ENCODE measurements at places on chromosomes 7 and 10. TPM values are rescaled to one million over a fixed set of nuclear protein-coding genes. Genes with fewer than 3 reads are reported as not detected.
A peak's percentile ranks its signal among the peaks of the same experiment; 100 is the strongest.

- no peak for DNase-seq
These were observed 21.7 kb downstream of the RSU1 start for GRCh38 chr10:16795410-16796073.

The HTR5A gene
- not detected for total RNA-seq

The MEIG1 gene
- not detected for total RNA-seq

The GLCCI1 gene
- total RNA-seq, result 8.2 TPM

The COL13A1 gene
- total RNA-seq, result 6.7 TPM

- DNase-seq, result no peak
These were observed 10.6 kb downstream of the DBF4 start for GRCh38 chr7:87886875-87887274.

The DNAJC12 gene
- total RNA-seq, result 3.7 TPM

DNA sequence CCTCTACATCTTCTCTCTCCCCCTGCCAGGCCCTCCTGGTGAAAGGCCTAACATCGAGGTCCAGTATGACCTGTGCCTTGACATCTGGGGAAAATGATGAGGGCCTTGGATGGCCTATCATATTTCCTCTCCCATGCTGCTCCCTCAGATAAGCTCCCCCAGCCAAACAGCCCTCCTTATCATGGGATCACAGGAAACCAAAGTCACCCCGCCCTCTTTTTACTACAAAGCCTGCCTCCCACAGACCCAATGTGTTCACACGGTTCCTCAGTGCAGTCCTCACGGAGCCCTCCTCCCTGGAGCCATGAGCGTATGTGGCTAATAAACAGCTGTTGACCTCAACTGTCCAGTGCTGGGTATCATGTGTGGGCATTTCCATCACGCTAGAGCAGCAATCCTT is 32.0 kb downstream of the C10orf90 start:
- no peak for DNase-seq

DNA sequence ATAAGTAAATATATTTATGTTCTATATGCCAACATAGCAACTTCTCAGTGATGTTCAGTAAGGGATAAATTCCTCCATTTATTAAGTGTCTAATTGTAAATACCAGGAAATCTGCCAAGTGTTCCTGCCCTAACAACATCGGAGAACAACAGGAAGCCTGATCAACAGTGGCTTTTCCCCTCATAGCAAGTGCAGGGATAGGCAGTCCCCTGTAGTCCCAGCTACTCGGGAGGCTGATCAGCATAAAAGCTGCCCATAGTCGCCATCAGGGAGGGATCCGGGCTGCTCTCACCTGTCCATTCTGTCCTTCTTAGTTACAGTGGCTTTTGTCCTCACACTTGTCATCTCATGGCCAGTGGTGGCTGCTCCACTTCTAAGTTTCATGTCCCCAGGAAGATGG is 141.3 kb downstream of the IDE start:
- DNase-seq, result no peak

DNA sequence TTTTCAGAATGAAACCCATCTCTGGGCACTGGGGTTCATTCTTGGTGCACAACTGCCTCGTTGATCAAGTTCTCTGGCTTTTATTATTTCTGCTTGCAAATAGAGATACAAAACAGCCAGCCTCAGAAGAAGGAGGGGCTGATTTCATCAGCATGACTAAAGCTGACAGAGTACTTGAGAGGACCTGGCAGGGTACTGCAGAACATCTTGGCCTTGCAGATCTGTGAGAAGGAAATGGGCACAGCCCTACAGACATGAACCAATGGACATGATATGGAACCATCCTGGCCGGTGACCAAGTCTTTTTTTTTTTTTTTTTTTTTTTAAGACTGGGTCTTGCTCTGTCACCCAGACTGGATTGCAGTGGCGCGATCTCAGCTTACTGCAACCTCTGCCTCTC is 240.6 kb downstream of the VTI1A start:
- DNase-seq, result peak; percentile 20

The GOLGA7B gene
- total RNA-seq, result 2.4 TPM

DNA sequence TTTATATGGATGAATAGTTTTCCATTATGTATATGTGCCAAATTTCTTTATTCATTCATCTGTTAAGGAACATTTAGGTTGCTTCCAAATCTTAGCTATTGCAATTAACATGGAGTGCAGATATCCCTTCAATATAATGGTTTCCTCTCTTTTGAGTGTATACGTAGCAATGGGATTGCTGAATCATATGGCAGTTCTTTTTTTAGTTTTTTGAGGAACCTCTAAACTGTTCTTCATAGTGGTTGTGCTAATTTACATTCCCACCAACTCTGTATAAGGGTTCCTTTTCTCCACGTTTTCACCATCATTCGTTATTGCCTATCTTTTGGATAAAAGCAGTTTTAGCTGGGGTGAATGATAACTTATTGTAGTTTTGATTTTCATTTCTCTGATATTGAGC is 46.5 kb downstream of the FAS start:
- no peak for DNase-seq

- DNase-seq, result no peak
These were observed 6.5 kb upstream of the C10orf105 start for GRCh38 chr10:71725998-71726579.

- DNase-seq, result no peak
These were observed 29.1 kb upstream of the FAM20C start for GRCh38 chr7:163298-163695.

GRCh38 chr10:86374664-86375063 is 8.1 kb upstream of the GRID1 start:
- DNase-seq, result no peak

DNA sequence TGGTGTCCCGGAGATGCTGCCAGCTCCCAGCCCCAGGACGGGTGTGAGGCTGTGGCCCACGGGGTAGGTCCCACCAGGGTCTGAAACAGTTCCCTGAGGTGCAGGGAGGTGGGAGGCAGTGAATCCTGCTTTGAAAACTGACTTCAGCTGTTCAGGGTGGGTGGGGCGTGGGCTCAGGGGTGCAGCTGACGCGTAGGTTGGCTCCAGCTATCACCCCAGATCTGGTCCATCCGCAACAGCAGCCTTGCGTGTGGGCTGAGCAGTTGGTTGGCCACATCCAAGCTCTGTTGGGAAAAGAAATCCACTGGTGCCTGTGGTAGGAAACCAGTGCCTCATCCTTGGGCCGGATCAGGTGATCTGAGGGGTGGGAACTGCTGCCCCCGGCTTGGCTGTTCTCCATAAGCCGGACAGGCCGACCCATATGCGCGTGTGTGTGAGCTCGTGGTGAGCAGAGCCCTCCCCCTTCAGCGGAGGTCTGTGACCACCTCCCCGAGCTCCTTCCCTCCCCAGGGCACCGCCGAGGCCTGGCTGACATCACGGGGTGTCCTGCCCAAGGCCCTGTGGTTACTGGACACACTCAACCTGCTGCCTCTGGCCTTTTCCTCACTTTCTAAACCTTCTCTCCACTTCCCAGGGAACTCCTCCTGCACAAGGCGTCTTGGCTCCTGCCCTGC is 15.4 kb upstream of the FAM20C start:
- no peak for DNase-seq

- DNase-seq, result no peak
These were observed 12.3 kb downstream of the KLHL7 start for GRCh38 chr7:23117841-23118240.

DNA sequence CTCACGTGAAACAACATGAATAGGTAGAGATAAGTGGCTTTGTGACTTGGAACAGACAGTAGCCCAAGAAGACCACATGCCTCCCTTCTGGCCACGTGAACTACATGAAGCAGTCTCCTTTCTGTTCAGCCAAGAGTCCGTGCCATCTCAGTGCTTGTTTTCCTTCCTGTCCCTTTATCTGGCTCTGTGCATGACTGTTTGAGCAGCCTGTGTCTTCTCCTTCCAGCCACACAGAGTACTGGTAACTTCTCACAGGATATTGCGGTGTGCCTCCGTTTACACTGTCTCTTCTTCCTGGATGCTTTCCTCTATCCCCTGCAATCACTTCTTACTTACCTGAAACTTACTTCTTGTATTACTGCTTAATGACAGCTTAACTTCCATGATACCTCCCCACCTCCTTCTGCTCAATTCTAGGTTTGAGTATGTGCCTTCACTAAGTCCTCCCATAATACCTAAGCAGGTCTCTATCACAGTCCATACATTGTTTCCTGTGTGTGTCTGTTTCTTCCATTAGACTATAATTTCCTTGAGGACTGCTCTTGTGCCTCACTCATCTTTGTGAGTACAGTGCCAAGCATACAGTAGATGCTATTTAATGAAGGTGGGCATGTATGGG is 748.7 kb downstream of the AUTS2 start:
- DNase-seq, result no peak

GRCh38 chr7:149147752-149148653 is 750 bp downstream of the ZNF398 start:
- DNase-seq, result peak; percentile 67

DNA sequence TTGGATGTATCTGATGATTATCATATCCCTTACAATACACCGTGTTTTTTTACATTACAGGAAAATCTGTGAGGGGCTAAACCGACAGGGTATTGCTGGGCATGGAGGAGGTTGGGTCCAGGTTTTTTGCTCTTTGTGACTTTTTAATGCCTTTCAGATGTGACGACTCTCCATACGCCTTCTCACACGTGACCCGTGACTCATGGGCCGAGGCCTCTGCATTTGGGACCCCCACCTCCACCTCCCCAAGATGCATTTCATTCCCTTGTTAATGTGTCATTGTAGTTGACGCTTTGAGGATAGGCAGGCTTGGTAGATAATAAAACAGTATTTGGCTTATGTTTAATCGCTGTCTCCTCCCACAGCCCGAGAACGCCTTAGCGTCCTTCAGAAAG is 95.3 kb downstream of the CUX1 start:
- DNase-seq, result no peak

GRCh38 chr7:122166740-122167139 is 22.7 kb upstream of the AASS start:
- no peak for DNase-seq

DNA sequence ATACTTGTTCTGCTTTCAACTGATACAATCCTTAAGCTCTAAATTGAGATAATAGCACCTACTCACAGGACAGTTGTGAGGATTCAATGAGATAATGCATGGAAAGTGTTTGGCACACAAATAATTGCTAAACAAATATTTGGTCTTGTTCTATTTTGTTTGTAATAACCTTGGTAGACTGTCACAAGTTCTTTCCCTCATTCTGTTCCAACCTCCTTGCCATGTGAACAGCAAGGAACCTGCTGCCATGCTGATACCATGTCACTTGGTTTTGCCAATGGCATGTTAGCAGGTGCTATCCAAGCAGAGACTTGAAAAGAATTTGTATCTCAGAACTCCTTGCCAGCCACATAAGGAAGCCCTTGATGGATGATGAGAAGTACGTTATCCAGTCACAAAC is 24.8 kb upstream of the TECTB start:
- DNase-seq, result no peak

- no peak for DNase-seq
These were observed 104.4 kb upstream of the FAM3C start for GRCh38 chr7:121500360-121501058.

DNA sequence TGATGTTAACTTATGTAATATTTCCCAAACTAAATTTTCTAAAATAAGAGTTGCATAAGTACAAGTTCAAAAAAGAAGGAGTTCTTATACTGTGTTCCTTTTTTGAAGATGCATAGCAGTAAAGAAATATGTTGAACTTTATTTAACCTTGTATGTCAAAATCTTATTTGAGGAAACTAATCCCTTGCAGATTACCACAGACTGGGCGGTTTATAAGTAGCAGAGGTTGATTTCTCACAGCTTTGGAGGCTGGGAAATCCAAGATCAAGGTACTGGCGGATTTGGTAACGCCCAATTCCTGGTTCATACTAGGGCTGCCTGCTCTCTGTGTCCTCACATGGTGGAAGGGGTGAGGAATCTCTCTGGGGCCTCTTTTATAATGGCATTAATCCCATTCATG is 68.5 kb downstream of the GNAT3 start:
- DNase-seq, result no peak

DNA sequence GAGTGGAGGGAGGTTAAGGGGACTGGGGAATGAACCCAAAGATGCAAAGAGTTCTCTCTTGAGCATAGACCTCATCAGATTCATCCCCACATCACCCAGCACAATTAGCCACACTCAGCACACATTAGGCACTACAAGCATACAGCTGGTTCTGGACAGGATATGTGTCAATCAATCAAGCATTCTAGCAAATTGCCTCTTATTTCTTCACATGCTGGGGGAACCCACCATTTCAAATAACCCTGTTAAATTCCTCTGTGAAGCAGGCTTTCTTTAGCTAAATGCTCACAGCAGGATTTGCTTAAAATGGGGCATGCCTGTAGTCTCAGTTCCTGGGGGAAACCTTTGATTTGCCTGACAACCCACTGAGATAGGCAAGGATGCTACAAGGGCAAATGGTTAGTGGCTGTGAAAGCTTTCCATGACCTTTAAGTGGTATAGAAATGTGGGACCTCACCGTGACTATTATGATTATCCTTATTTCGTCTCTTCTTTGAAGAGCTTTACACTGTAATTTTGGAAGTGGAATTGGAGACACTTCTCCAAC is 193.4 kb upstream of the ZMIZ1 start:
- no peak for DNase-seq

The MYL7 gene
- total RNA-seq, result 20,486 TPM

All from left cardiac atrium (tissue), 4 donors.